Adipocyte (in vitro differentiated cells): ENCODE measurements at places on chromosomes 2 and 18.

- DNase-seq: no peak
Measured at GRCh38 chr2:145755019-145755837, 1235.3 kb upstream of the ZEB2 start.

DNA sequence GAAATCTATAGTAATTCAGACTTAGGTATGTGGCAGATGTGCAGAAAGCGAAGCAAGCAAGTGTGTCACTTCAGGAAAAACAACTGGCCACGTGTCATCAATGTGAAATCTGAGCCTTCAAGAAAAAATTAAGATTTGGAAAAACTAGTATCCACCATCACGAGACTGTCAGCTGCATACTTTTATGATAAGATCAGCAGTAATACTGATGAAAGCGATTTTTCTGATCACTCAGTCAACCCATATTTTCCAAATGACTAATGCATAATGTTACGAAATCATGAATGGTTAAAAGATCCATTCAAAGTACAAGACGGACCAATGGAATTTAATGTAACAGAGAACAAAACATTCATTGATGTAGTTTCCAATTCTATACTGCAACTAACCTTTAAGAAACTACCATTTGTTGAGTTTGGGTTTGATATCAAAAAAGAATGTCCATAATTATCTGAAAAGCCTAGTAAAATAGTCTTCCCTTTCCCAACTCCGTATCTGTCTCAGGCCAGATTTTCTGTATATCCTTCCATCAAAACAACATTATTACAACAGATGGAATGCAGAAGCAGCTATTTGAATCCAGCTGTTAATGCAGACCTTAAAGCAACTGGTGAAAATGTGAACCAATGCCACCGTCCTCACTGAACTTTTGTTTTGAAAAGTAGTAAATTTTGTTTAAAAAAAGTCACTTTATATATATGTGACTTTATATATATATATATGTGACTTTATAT is 17.0 kb upstream of the BCL2 start:
- DNase-seq: peak; percentile 95

DNA sequence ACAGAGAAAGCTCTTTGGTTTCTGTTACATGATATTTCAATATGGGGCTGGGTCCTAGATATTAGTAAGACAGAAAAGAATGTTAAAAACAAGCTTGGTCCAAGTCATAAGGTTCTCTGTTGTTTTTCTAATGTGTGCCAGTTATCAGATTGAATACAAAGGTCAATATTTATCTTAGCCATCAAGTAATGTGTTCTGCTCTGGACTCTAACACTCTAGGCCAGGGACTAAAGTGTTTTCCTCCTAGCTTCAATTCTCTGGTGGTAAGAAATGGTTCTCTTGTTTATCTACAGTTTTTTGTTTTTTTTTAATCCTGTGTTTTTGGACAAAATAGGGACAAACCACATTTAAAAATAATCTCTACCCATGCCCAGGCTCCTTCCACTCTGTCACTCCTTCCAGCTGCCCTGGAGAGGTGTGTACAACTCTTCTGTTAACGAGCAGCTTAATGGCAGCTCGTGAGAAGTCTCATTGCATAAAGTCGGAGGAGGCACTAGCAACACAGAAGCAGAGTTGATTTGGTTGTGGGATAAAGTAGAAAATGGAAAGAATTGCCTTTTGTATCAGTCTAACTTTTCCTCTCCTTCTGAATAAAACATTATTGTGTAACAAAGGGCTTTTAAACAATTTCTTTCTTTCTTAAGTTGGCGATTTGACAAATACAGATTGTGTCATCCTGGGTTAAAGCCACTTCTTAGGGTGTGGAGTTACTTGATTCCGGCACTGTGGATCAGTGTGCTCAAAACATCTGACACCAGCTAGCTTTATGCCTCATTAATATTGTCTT is 8.0 kb upstream of the SESTD1 start:
- peak; percentile 90 for DNase-seq

GRCh38 chr18:75478996-75479880 is 51.7 kb upstream of the SMIM21 start:
- peak; percentile 84 for DNase-seq

- no peak for DNase-seq
Measured at GRCh38 chr2:178874529-178875240, 67.5 kb upstream of the TTN start.

- DNase-seq: no peak
Measured at GRCh38 chr2:134505446-134505845, 213.4 kb downstream of the TMEM163 start.
